ENCODE measurements at places on chromosomes 5 and 9. TPM values are rescaled to one million over a fixed set of nuclear protein-coding genes. Genes with fewer than 3 reads are reported as not detected.

CATSPER3 gene
- not detected for total RNA-seq

SHC3 gene
- not detected for total RNA-seq

ATP6V1G1 gene
- total RNA-seq, result 165 TPM

PCDHA2 gene
- total RNA-seq, result not detected

ADAMTS19 gene
- total RNA-seq, result 3.1 TPM

DAPK1 gene
- not detected for total RNA-seq

DMRTA1 gene
- total RNA-seq, result not detected

DNA sequence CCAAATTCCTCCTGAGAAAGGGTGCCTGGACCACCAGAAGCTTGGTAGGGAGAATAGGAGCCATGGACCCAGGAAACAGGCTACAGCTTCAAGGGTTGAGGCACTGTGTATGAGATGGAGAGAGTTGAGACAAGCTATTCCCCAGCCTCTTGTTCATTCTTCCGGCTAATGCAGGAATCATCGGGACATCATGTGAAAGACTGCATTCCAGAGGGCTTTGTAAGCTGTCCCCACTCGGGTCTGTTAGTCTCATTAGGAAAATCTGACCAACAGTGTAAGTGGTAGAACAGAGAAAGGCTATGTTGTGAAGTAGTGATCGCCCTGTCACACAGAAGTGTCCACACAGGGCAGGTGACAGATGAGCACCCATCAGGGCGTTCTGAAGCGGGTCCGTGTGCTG lies 81.4 kb downstream of the GABBR2 start:
- DNase-seq, result no peak

GRCh38 chr5:62268234-62268633 lies 37.8 kb upstream of the KIF2A start:
- no peak for DNase-seq

DNA sequence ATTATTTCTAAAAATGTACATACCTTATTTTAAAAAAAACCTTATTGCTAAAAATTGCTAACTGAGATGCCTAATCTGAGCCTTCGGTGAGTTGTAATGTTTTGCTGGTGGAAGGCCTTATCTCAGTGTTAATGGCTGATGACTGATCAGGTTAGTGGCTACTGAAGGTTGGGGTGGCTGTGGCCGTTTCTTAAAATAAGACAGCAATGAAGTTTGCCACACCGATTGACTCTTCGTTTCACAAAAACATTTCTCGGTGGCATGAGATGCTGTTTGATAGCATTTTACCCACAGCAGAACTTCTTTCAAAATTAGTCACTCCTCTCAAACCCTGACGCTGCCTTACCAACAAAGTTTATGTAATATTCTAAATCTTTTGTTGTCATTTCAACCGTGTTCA lies 14.7 kb downstream of the CENPK start:
- DNase-seq, result no peak

GRCh38 chr5:132889501-132889900 lies 16.0 kb downstream of the LEAP2 start:
- DNase-seq, result no peak

DNA sequence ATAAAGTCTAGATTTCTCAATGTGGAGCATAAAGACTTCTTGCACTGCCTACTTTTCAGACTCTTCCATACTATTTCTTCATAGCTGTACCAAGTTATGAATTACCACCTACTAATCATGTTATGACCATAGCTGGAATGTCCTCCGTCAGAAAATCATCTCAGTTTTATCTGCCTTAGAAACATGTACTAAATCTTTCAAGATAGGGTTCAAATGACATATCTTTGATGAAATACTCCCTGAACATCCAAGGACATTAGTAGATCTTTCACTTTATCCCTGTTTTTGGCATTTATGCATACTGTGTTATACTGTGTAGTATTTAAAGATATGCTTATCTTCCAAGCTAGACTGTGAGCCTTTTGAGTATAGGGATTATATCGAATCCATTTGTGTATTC lies 49.6 kb upstream of the MEF2C start:
- no peak for DNase-seq

GRCh38 chr5:25568294-25568693 lies 923.5 kb upstream of the CDH10 start:
- DNase-seq, result no peak

DNA sequence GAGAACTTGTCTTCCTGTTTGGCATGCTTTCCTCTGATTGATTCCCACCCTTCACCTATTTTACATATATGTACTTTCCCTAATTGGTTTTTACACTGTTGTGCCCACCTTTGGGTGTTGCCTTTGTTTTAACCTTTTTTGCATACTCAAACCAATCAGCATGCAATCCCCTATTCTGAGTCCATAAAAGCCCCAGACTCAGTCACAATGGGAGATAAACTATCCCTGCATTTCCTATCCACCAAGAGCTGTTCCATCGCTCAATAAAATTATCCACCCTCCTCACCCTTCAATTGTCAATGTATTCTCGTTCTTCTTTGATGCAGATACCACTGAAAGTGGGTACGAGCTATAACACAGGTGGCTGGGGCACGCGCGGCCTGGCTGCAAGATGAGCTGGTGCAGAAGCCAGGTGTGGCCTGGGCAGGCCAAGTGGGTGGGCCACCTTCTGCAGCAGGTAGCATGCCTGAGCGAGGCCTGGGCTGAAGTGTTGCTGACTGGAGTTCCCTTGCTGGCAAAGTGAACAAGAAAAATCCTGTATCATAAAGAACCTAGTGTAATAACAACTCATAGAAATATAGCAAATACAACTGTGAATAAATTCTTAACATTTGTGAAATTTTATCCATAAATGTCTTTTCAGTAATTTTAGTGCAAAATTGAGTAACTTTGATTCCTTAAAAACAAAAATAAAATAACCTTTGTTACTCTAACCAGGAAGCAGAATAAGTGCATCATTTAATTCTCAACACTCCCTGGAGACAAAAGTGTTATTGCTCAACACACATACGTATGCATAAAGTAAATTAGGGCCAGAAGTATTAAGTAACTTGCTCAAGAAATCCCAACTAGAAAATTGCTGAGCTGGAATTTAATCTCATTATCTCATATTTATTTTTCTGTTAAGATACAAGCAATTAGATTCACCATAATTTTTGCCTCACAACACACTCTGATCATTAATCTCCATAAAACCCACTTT lies 685.3 kb upstream of the EDIL3 start:
- DNase-seq, result no peak

GRCh38 chr5:36312953-36313672 lies 11.4 kb upstream of the RANBP3L start:
- no peak for DNase-seq

DNA sequence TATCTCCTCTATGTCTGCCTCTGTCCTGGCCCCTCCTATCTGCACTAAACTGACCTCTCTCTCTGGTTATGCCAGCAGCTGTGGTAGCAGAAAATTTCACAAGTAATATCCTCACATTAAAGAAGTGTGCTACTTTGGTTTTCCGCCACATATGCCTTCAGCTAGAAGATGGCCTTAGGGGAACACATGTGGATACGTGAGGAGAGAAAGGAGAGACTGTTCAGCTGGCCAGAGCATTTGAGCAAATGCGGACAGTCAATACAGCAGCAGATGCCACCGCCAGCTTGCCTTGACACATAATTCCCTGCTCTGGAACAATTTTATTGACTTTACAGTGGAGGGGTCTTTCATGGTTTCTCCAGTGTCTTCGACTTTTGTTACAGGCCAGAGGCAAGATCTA lies 434.6 kb downstream of the TAF11L14 start:
- no peak for DNase-seq

DNA sequence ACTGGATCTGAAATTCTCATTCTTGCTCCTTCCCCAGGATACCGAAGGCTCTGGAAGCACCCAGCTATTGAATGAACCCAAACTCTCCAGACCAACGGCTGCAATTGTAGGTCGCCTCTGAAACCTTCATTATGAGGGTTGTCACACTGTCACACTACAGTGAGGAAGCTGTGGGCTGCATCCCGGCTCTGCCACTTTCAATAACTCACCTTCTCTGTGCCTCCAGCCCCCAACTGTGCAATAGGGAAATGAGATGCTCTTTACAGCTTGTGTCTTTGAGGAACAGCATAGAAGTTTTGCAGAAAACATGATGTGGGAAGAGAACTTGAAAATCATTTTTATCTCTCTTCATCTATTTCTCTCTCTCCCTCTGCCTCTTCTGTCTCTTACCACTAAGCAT lies 69.6 kb upstream of the TGFBR1 start:
- DNase-seq, result peak; percentile 68

- DNase-seq, result no peak
These were observed 597 bp upstream of the SLC34A3 start for GRCh38 chr9:137229903-137230704.

DNA sequence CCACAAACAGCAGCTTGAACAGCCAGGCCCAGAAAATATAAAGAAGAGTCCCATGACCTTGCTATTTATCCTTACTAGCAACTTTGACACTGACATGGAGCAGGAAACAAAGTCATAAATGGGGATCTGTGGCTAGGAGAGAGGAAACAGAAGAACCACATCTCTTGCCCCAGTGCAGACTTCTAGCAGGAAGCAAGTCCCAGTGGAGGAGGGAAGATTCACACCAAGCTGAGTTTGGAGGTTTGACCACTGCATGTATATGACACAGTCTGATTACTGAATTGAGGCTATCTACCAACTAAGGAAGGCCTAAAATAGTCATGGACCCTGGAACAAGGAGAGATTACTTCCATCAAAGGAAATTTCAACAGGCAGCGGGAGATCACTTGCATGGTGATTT lies 51.4 kb downstream of the CDH6 start:
- no peak for DNase-seq

- DNase-seq, result no peak
These were observed 243.7 kb upstream of the SLC24A2 start for GRCh38 chr9:20032413-20033006.

DNA sequence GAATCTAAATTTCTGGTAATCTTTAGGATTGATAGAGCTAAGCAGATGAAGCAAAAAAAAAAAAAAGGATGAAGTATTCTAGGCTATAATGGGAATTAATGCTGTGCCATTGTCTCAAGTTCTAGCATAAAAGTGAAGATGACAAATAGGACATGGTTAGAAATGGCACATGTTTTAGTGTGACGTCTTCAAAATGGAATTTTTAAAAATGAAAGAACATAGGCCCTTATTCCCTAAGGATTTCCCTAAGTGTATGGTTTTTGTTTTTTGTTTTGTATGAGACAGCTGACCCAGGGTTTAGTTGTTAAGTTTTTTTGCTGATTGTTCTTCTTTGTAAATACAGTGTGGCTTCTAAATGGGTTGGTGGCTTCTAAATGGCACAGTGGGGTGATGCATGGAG lies 7.1 kb downstream of the TLE4 start:
- no peak for DNase-seq

- peak; percentile 39 for DNase-seq
These were observed 458.8 kb downstream of the ICE1 start for GRCh38 chr5:5881294-5881693.

All from Karpas-422 (cell line).